ENCODE measurements at places on chromosomes 11 and 22.

DNA sequence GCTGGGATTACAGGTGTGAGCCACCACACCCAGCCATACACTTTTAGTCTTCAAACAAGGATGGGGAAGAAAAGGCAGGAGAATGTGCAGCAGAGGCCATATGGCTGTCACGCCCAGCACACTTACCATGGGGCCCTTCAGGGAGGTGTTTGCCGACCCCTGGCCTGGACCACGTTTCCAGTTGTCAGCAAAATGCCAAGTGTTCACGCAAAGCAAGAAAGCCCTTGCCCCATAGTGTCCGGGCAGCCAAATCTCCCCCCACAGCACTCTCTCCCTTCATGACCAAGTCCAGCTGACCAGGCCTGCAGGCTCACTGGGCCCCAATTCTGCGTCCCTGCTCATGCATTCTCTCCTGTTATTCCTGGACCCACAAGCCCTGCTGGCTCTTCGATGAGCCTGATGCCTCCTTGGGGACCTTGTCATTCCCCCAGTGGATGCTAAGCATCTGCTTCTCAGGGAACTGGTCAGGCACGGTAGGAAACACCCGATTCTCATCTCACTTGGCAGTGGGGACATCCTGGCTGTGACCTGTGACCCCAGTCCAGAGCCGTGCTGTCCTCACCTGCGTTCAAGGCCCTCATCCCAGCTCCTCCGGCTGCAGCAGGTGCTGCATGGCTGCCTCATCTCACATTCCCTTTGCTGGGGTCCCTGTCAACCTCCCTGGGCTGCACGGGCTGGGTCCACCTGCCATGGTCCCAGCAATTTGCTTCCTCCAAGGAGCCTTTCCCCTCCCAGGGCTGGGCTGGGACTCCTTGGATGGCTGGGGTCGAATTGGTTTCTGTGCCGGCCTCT, 96.4 kb downstream of the CTTN start:
- no peak for DNase-seq

- peak; percentile 67 for DNase-seq
These were observed 8.2 kb downstream of the PDGFB start for GRCh38 chr22:39236321-39237317.

DNA sequence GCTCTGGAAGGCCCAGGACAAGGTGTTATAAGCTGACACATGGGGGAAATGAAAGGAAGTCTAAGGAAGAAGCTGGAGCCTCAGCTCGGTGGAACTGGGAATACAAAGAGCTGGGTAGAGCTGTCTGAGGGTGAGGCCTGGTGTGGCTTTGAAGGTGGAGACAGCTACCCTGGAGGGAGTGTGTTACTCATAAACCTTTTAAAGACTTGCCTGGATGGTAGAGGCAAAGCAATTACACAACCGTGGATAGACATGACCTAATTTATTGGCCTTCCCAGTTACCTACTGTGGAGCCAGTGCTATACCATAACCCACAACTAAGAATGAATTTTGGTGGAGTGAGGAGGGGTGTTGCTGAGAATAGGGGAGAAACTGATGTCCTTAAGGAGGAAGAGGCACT, 22.6 kb downstream of the EXPH5 start:
- DNase-seq = no peak

GRCh38 chr11:112024178-112024772, 933 bp upstream of the DLAT start:
- no peak for DNase-seq

GRCh38 chr11:112524798-112525197, 264.1 kb upstream of the PLET1 start:
- no peak for DNase-seq

GRCh38 chr11:77403211-77403610, 70.7 kb downstream of the PAK1 start:
- no peak for DNase-seq

DNA sequence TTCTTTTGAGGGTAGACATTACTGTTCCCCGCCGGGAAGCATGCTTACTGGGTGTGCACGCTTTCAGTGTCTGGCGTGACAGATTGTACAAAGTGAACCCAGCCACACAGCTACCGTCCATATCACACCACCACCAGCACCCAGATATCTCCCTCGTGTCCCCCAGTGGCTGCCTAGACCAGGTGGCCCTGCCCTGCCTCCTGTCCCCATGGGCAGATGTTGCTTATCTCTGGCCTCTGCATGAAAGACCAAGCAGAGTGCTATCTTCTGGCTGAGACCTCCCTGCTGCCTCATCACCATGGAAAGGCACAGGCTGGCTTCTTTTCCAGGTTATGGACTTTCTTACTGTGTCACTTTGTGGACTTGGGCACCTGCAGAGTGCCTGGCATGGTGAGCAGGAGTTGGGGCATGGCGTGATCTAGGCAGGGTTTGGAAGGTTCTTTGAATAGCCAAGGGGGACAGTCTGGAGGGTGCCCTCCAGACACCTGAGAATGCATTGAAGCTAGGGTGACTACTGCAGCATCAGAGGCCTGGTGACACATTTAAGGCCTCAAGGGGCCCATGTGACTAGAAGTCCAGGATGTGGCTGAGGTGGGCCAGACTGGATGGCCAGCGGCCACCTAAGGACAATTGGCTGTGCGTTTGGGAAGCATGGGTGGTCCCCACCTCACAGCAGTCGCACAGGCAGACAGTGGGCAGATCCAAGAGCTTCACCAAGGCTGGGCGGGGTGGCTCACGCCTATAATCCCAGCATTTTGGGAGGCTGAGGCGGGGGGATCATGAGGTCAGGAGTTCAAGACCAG, 4.7 kb downstream of the TANGO2 start:
- DNase-seq = no peak

- no peak for DNase-seq
These were observed 123.8 kb upstream of the NTM start for GRCh38 chr11:131246663-131247062.

DNA sequence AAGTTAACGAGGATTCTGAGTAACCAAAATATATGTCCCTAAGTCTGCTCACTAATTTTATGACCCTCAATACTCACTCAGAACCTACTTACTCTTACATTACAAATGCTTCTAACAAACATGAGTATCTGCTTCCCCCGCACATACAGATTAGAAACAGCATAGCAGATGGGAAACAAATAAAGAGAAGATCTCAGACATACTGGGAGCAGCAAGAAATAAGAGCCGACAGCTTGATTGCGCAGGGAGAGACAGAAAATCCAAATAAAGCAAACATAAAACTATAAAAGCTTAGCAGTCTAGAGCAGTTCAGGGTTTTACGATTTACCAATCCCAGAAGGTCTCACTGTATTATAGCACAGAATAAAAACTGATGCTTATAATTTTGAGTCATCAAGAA, 89.1 kb upstream of the DBX1 start:
- no peak for DNase-seq

- no peak for DNase-seq
These were observed 367.6 kb downstream of the TBC1D22A start for GRCh38 chr22:47129902-47130635.

DNA sequence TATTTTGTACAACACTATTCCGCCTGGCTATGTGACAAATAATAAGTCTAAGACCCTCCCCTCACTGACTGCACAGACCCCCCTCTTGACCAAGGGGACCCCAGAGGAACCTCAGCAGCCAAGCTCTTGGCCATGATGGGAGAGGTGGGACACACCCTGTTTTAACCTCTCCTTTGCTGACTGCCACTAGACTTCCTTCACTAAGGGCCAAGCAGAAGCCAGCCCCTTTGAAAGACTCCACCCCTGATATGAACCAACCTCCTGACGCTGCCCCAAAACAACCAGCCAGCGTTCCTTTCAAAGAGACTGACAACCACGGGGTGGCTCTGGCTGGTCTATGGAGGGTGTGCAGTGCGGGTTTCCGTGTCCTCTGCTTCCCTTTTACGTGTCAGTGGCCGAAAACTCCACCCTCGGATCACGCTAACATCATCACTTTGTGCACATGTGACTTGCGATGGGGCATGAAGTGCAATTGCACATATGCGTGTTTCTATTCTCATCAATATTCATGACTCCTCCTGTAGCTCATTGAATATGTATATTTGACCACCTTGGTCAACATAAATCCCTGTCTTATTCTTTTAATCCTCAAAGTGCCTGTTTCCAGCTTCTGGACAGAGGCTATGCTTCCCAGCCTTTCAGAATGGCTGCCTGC, 643.9 kb downstream of the TBC1D22A start:
- no peak for DNase-seq

DNA sequence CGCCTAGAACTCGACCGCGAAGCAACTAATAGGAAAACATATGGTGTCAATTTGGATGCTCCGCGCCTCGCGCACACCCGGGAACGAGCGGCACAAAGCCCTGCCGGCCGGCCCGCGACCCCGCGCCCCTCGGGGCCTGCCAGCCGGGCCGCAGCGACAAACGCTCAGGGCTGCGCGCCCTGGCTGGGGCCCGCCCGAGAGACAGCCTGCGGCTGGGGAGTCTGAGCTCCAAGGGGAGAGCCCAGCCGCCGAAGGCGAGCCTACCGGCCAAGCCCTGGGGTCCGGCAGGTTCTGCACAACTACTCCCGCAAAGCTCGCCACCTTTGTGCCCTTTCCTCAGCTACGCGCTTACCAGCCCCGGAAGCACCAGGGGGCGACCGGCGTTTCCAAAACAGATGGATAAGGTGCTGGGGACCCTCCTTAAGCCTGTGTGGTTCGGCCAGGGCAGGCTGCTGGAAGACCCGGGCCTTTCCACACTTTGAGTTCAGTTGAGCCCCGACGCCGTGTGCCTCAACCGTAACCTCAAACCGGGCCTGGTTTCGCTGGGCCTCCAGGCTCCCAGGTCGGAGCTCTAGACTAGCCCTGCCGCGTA, 6.0 kb downstream of the PAX6 start:
- DNase-seq = no peak

DNA sequence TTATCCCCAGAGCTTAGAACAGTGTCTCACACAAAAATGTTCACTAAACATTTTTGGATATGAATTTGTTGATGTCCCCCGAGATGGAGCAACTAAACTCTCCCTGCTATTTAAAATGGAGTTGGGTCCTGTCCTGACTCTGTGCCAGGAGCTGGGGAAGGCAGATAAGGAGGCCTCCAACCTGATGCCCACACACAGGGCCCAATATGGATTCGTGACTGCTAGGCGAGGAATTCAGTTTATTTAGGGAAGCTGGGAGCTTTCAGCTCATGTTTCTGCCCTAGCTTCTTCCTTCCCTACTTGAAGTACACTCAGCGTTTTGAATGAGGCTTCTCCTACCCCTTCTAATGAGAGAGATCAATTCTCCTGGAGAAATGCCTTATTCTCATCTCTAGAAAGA, 373.0 kb upstream of the LARGE1 start:
- DNase-seq = no peak

GRCh38 chr11:6438979-6439571, 1.7 kb downstream of the HPX start:
- peak; percentile 19 for DNase-seq

DNA sequence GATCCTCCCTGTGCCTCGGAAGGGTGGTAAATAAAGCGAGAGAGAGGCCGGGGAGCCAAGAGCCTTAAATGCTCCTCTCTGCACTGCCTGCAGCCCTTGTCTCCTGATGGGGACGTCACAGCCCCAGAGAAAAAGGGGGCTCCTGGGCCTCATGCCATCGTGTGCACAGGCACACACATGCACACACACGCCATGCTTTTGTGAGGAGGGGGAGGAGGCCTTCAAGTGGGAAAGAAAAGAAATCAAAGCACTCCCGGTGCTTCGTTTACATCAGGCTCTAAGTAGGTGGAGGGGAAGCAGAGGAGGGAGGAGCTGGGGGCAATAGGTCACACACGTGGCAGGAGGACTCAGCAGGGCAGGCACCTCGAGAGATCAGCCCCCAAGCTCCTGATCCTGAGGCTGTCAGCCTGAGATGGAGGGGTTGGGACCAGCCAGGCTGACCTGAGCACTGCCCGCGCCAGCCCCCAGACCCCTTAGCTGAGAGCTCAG, 68.2 kb upstream of the NECTIN1 start:
- DNase-seq = no peak

GRCh38 chr11:126748793-126749192, 251.8 kb downstream of the KIRREL3 start:
- DNase-seq = no peak

All from NCI-H2107 (cell line).